ENCODE measurements at places on chromosomes 3 and 15.

DNA sequence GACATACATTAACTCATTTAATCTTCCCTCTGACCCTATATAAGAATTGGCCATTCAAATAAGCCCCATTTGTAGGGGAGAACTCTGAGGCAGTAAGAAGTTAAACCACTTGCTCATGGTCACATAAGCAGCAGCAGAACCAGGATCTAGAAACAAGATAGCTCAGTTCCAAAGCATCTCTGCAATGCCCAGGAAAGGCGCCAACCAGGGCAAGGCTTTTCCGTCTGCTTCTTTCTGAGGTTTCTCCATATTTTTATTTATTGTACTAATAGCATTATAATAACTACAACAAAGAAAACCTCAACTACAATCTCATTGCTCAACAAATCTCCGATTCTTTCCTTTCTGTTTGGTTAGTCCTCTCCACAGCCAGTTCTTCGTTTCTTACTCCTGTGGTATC lies 4.3 kb upstream of the UBE2E2 start:
- no peak for DNase-seq
- H3K27me3 ChIP-seq = peaks cover 36% of the 10 kb centered on the region
- H3K4me3 ChIP-seq = no peak overlapping the region

DNA sequence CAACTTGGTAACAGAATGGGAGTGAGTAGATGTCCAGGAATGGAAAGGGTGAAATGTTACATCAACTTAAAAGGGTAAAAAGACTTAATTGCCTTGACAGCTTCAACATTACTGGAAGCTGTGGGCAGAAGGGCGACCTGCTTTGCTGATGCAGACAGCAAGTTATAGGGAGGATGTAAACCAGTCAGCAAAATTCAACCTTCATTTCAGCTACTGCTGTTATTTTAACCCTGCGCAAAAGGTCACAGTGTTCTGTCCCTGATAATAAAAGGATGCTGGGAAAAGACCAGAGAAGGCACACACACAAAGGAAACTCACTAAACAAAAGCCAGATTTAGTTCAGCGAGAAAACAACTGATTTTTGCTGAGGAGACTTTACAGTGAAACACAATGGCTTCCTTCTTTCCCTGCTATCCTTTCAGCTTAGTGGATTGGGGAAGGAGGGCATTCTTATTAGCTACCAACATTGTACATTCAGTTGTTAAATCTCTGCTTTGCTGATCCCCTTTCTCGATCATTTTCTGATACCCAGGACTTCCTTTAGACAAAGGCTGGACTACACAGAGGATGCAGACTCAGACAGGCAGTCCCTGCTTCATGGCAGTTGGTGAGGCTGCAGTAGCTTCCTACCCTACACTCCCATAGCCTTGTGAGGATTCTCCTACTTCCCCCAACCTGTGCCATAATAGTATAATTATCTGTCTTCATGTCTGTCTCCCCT lies 62.0 kb downstream of the P3H2 start:
- no peaks in the 10 kb centered on the region for H3K36me3 ChIP-seq
- DNase-seq = no peak
- no peaks in the 10 kb centered on the region for H3K4me1 ChIP-seq
- peaks cover 8% of the 10 kb centered on the region for H3K27me3 ChIP-seq
- no peak overlapping the region for H3K27ac ChIP-seq

GRCh38 chr3:135310317-135310716 lies 515.3 kb downstream of the EPHB1 start:
- no peak overlapping the region for H3K4me3 ChIP-seq
- no peak for DNase-seq
- H3K36me3 ChIP-seq = no peaks in the 10 kb centered on the region
- H3K27ac ChIP-seq = no peak overlapping the region
- no peaks in the 10 kb centered on the region for H3K27me3 ChIP-seq
- no peaks in the 10 kb centered on the region for H3K4me1 ChIP-seq

DNA sequence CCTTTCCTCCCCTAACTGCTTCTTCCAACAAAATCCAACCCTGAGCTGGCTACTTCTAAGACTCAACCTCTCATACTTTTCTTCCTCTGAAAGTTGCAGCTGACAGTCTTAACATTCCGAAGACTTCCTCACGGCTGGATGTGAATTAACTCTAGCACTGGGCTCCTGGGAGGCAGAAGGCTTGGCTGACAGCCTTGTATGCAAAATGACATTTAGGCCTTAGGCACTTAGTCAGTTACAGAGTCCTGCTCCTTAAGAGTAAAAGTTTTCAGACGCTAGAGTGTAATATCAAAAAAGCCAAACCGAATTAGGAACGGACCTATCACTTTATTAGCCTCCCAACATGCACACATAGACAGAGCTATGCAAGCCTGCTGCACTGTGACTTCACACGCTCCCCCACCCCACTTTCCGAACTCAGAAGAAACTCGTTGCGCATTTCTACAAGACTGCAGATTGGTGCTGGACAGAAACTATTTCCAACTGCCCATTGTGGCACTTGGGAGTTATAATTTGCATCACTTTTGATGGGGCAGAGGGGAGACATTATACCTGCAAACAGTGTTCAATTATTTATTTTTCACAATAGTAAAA lies 15.5 kb upstream of the ANXA2 start:
- no peak overlapping the region for H3K4me3 ChIP-seq
- H3K36me3 ChIP-seq = no peaks in the 10 kb centered on the region
- no peaks in the 10 kb centered on the region for H3K27me3 ChIP-seq
- no peak for DNase-seq
- H3K4me1 ChIP-seq = peaks cover 6% of the 10 kb centered on the region

DNA sequence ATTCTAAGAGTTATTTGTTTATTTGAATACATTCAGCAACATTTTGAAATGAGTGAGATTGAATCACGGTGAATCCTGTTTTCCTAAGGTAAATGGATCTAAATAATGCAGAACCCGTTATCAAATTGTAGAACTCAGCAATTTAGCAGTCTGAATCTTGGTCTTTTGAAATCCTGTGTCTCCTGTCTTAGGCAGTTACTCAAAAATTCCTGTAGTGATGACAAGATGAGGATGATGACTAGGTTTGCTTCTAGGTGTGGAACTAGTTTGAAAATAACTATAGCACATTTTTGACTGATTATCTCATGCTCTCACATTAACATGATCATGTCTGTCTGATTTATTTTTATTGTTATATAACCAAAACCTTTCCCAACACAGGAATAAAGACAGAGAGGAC lies 115.0 kb downstream of the RAP2B start:
- peaks cover 9% of the 10 kb centered on the region for H3K27me3 ChIP-seq
- no peak overlapping the region for H3K4me3 ChIP-seq
- H3K27ac ChIP-seq = no peak overlapping the region
- no peaks in the 10 kb centered on the region for H3K36me3 ChIP-seq

DNA sequence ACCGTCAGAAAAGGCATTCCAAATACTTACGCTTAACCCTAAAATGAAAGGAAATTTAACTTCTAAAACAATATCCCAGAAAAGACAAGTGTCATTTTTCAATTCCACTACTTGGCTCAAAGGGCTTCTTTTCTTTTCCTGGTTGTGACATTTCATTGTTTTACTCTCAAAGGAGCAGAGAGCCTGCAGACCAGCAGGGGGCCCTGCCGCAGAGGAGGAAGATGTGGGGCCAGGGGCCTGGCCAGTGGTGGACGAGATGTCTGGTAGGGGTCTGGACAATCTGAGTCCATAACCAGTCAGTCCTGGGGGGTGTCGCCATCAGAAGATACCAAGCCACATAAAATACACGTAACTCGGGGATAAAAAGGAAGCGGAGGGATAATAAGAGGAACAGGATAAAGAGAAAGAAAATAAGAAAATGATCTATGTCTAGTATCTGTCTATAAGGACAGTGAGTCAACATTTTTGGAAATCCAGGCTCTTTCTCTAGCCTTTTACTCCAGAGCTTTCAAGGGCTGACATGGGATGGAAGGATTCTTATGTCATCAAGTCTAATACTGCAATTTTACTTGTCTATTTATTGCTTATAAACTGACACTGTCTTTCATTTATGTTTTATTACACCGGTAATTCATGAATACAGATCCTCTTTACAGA lies 54.2 kb upstream of the ARHGEF3 start:
- H3K36me3 ChIP-seq = peaks cover 19% of the 10 kb centered on the region
- H3K4me3 ChIP-seq = no peak overlapping the region
- no peaks in the 10 kb centered on the region for H3K27me3 ChIP-seq
- H3K4me1 ChIP-seq = peaks cover 57% of the 10 kb centered on the region

- no peak overlapping the region for H3K4me3 ChIP-seq
- no peaks in the 10 kb centered on the region for H3K27me3 ChIP-seq
- H3K36me3 ChIP-seq = no peaks in the 10 kb centered on the region
- DNase-seq = no peak
- H3K4me1 ChIP-seq = peaks cover 4% of the 10 kb centered on the region
- no peak overlapping the region for H3K27ac ChIP-seq
Observed at GRCh38 chr3:129618901-129619671, 12.6 kb upstream of the PLXND1 start.

DNA sequence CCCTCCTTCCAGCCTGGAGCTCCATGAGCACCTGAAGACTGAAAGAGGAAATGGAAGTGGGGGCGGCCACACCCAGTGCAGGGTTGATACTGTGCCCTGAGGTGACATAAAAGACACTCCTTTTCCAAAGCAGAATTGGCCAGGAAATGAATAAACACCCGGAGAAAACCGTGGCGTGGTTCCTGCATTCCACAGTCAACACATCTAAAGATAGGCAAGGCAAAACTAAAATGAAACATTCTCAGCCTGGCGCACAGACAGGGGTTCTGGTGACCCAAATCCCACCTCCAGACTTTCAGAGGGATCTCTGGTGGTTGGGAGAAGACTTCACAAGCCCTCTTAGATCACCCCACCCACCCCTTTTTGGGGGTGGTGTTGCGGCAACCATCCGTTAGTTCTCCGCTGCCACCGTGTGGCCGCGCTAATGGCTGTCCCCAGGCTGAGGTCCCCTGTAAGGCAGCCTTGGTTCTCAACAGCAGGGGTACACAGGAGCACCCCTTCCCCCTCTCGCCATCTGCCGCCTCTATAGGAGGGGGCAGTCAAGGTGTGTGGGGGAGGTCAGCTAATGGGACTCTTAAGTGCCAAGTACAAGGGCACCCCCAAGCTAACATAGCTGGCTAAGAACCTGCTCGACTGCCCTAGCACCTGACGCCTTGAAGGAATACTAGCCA lies 2.5 kb upstream of the MST1R start:
- peak overlapping the region; percentile 54 for H3K4me3 ChIP-seq
- H3K27me3 ChIP-seq = no peaks in the 10 kb centered on the region
- H3K4me1 ChIP-seq = peaks cover 25% of the 10 kb centered on the region
- H3K27ac ChIP-seq = peak overlapping the region; percentile 44
- DNase-seq = peak; percentile 37

DNA sequence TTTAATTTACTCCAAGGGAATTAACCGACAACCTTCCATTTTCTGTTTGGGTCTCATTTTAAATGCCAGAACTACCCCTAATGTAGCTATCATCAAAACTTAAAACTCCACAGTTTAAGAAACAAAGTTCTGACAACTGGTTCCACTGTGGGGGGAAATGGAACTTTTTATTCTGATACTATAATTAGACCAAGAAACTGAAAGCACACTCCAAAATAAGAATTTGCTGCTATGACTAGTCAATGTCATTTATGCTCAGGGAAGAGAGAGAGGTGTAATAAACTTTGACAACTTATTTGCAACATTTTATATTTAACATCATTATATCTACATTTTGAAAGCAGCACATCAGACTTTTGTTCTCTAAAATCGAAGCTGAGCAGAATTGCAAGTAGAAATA lies 169.2 kb downstream of the ANXA2 start:
- peaks cover 3% of the 10 kb centered on the region for H3K4me1 ChIP-seq
- no peak overlapping the region for H3K27ac ChIP-seq
- no peaks in the 10 kb centered on the region for H3K36me3 ChIP-seq
- no peak for DNase-seq
- H3K4me3 ChIP-seq = no peak overlapping the region

DNA sequence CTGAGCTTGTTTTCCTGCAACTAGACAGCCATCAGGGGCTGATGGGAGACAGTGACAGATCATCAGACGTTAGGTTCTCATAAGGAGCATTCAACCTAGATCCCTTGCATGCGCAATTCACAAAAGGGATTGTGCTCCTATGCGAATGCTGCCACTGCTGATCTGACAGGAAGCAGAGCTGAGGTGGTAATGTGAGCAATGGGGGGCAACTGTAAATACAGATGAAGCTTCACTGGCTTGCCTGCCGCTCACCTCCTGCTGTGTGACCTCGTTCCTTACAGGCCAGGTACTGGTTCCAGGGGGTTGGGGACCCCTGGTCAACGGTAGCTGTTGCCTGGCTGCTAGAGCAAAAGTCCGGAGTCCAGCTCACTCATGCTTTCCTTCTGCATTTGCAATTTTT lies 26.4 kb upstream of the KCNAB1 start:
- no peak overlapping the region for H3K4me3 ChIP-seq
- no peak for DNase-seq
- no peaks in the 10 kb centered on the region for H3K36me3 ChIP-seq
- H3K27ac ChIP-seq = no peak overlapping the region

DNA sequence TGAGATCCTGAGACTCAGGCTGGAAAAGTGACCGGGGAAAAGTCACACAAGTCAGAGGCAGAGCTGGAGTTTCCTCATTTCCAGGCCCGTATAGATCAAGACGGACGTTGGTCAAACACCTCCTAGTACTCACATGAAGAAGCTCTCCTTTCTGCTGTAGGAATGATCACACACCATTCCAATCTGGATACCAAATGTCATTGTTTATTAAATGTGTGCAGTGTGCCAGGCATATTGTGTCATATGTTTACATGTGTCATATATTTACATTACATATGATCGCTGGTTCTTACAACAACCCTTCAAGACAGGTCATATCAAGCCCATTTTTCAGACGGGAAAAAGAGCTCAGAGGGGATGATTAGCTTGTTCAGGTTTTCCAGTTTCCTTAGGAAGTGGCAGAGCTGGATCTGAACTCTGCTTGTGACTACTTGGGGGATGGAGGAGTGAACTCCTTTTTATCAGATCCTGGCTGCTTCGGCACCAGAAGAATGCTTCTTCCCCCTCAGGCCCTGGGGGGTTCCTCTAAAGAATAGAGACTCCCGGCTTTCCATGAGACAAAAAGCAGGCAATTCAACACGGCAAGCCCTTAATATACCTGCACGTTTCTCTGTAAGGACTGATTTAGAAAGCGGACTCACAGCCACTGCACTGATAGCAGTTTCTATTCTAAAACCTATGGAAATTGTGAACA lies 41.9 kb downstream of the FAM43A start:
- H3K4me1 ChIP-seq = no peaks in the 10 kb centered on the region
- H3K27ac ChIP-seq = no peak overlapping the region
- H3K27me3 ChIP-seq = peaks cover 13% of the 10 kb centered on the region
- no peak for DNase-seq
- H3K36me3 ChIP-seq = no peaks in the 10 kb centered on the region
